HepG2 (cell line): ENCODE measurements at places on chromosomes 7 and 10. TPM values are rescaled to one million over a fixed set of nuclear protein-coding genes. Genes with fewer than 3 reads are reported as not detected.

The SPDYE5 gene
- total RNA-seq: not detected in 2 replicates

The POM121L12 gene
- total RNA-seq: not detected in 2 replicates

The GPR158 gene
- not detected in 2 replicates for total RNA-seq

The VPS26A gene
- total RNA-seq: 32.6 and 56.7 TPM in 2 replicates

The ZCWPW1 gene
- 2.5 and 2.6 TPM in 2 replicates for total RNA-seq

The FAM25C gene
- not detected in 2 replicates for total RNA-seq

The MALRD1 gene
- 5.0 and 15.4 TPM in 2 replicates for total RNA-seq

The PAPOLB gene
- not detected in 2 replicates for total RNA-seq

The PNLIP gene
- not detected in 2 replicates for total RNA-seq

The SPDYE6 gene
- total RNA-seq: 0.07 TPM in 1 of 2 replicates, not detected in the other

The ERVW-1 gene
- not detected in 2 replicates for total RNA-seq

The LRRN3 gene
- 0.07 TPM in 1 of 2 replicates, not detected in the other for total RNA-seq

The OR2A1 gene
- not detected in 2 replicates for total RNA-seq

The GDF2 gene
- total RNA-seq: not detected in 2 replicates

The SPAM1 gene
- not detected in 2 replicates for total RNA-seq

The AKR1B1 gene
- total RNA-seq: 89.9 and 123 TPM in 2 replicates

The C10orf62 gene
- 0.28 and 1.6 TPM in 2 replicates for total RNA-seq

The BMPER gene
- total RNA-seq: not detected in 2 replicates

The CNPY1 gene
- not detected in 2 replicates for total RNA-seq

The HOXA1 gene
- total RNA-seq: 0.20 TPM in 1 of 2 replicates, not detected in the other

The RELN gene
- 215 and 332 TPM in 2 replicates for total RNA-seq

The ANKRD61 gene
- total RNA-seq: 0.13 TPM in 1 of 2 replicates, not detected in the other

The OGDHL gene
- total RNA-seq: 1.6 and 3.0 TPM in 2 replicates
